ENCODE measurements at places on chromosomes 16 and 17.

- DNase-seq, result no peak
Observed at GRCh38 chr16:84838383-84838948, 18.7 kb downstream of the CRISPLD2 start.

GRCh38 chr17:82973456-82974135, 105.8 kb upstream of the METRNL start:
- no peak for DNase-seq

DNA sequence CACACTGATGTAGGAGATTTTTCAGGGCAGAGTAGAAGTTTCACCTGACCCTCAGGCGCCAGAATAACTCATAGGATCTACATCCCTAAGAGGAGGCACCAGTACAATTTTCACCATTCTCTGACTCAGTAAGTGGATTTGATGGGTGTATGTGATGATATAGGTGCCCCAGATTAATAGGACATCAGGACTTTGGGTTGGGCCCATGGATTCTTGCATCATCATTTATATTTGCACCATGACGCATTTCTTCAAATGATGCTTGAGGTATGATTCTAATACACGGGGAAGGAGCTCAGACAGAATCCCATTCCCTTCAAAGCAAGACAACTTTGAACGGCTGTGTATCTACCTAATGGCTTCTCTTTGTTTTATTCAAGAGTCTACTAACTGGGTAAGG, 173.2 kb downstream of the TMEM114 start:
- DNase-seq, result no peak

DNA sequence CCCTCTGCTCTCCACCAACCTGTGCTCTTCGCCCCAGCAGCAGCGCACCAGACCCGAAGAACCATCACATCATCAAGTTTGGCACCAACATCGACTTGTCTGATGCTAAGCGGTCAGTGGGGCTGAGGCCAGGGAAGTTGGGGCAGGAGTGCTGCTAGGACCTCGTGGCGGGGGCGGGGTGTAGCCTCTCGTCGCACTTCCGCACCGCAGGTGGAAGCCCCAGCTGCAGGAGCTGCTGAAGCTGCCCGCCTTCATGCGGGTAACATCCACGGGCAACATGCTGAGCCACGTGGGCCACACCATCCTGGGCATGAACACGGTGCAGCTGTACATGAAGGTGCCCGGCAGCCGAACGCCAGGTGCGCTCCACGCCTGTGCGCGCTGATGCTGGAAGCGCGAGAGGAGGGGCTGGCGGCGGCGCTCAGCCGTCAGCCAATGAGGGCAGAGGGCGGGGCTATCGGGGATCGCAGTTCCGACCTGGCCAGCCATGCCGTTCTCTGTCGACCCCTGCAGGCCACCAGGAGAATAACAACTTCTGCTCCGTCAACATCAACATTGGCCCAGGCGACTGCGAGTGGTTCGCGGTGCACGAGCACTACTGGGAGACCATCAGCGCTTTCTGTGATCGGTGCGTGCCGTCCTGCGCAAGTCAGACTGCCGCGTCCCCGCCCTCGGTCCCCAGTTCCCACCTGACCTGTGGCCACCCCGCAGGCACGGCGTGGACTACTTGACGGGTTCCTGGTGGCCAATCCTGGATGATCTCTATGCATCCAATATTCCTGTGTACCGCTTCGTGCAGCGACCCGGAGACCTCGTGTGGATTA, 3.2 kb upstream of the TMEM88 start:
- DNase-seq, result peak; percentile 92

GRCh38 chr16:47949714-47950113, 206.1 kb downstream of the ABCC12 start:
- DNase-seq, result no peak

GRCh38 chr17:2962729-2963128, 100.7 kb downstream of the OR1D5 start:
- no peak for DNase-seq

DNA sequence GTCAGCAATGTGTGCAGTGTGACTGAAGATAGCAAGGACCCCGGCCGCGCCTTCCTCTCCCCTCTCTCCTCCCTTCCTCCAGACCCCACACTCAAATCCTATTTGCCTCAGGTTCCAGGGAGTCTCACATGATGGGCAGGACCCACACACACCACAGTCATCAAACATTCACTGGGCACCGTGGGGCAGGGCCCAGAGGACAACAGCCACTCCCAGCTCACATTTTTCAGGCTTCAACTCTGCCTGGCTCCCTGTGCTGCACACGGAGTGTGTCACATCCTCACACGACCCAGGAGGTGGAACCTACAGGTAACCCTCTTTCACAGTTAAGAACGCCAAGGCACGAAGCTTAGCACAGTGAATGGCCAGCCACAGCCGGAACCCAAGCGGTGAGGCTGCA, 30.5 kb downstream of the PEMT start:
- DNase-seq, result no peak

GRCh38 chr16:80144191-80144590, 396.6 kb upstream of the DYNLRB2 start:
- no peak for DNase-seq

DNA sequence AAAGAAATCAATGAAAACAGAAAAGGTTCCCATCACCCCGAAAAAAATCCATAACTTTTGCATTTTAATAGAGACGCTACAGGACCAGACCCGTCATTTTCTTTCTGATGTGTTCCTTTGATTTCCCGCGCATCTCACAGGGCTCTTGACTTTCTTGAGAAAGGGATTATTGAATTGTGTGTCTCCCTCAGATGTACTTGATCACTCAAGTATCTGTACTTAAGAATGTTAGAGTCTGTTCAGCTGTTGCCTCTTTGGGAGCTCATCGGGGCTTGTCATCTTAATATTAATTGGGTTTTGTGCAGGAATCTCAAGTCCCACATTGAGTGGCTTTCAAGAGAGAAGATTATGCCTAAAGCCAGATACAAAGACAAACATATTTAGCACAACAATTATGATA, 606.4 kb upstream of the SALL1 start:
- no peak for DNase-seq

- DNase-seq, result no peak
Observed at GRCh38 chr17:71764505-71764904, 356.3 kb upstream of the SOX9 start.

DNA sequence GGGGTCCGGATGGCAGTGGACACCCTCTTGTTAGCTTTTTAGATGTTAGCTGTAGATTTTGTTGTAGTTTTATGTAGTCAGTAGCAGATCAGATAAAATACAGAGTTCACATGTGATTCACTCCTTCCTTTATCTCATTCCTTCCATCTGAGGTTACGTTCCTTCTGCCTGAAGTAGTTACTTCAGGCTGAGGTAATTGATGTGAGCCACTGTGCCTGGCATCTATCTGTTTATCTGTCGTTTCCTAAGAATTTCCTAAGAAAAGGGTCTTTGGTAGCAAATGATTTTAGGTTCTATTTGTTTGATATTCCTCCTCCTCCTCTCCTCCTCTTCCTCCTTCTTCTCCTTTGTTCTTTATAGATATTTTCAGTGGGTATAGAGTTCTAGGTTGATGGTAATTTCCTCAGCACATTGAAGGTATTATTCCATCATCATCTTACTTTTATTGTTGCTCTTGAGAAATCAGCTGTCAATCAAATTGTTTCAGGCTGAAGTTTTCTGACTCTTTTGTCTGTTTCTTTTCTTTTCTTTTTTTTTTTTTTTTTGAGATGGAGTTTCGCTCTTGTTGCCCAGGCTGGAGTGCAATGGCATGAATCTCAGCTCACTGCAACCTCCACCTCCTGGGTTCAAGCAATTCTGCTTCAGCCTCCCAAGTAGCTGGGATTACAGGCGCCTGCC, 29.6 kb upstream of the FBXO47 start:
- no peak for DNase-seq

- no peak for DNase-seq
Observed at GRCh38 chr16:66706506-66706880, 9.9 kb upstream of the CMTM4 start.

DNA sequence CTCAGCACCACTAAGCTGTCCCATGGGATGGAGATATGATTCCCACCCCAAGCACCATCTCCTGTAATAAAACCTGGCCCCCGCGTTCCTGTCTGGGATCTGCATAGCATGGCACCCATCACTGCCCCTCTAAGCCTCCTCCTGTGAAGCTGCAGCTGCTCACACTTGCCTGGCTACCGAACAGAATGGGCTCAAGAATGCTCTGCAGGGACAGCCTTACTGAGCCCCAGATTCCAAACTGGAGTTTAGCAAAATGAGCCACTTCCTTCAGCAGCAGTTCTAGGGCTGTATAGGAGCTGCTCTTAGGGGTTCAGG, 256.1 kb downstream of the CPPED1 start:
- DNase-seq, result no peak

DNA sequence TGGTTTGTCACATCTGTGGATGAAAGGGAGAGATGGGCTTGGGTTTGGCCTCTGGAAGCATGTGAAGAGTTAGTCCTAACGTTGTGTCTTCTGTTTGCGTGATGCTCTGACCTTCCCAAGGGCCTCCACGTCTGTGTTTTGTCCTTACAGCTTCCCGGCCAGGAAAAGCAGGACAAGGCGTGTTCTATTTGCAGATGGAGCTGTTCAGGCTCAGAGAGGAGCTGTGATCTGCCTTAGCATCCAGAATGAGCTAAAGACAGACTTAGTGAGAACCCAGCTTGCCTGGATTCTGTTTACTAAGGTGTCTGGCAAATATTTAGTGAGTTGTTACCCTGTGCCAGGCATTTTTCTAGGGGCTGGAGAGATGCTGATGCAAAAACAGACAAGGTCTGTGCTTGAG, 282.1 kb downstream of the CBLN1 start:
- no peak for DNase-seq

GRCh38 chr16:85157813-85158742, 45.8 kb upstream of the CIBAR2 start:
- no peak for DNase-seq

DNA sequence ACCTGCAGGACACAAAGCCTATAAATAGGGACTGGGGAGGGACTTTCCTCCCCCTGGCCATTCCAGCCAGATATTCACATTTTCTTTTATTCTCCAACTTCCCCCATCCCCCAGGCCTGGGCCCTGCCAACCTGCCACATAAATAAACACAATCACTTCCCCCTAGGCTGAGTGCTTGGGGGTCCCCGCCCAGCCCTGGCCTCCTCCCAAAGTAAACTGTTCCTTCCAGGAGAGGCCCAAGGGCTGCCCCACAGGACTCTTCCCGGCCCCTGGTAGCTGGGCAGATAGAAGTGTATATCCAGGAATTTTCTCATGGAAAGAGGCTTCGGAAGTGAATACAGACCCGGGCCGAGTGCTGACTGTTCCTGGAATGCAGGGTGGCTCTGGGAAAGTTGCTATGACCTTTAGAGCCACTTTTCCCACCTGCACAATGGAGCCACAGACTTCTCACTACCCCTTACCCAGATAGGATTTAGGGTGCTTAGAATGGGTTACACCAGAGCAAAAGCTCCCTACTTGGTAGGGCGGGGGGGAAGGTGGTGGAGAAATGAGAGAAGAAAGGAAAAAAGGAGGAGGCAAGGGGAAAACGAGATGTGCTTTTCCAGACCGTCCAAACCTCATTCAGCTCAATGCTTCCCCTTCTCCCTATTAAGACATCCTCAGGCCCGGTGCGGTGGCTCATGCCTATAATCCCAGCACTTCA, 8.5 kb downstream of the CSF3 start:
- DNase-seq, result no peak

DNA sequence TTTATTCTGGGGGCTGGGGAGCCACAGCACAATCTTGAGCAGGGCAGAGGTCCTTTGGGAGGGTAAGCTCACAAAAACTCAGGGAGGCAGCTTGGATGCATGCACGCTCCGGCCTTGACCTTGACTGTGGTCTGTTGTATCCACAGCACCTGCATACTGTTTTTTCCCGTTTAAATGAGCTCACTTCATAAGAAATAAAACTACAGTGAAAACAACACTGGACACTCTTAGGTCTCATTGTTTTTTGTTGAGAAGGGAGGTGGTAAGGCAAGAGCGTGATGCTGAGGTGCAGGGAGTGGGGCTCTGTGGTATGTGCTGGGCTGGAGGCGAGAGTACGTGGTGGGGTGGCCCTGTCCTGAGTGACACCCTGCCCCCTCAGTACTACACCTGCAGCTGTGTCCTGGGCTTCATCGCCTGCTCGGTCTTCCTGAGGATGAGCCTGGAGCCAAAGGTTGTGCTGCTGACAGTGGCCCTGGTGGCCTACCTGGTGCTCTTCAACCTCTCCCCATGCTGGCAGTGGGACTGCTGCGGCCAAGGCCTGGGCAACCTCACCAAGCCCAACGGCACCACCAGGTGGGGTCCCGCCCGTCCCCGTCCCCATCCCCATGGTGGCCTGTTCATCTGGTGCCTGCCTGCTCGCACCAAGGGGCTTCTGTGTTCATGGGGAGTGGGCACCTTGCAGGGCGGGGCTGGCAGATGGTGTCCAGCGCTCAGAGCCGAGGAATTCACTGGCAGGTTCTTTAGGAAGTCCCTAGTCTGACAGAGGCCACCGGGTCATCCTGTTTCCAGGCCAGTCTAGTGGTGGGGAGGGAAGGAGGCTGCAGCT, 44.2 kb downstream of the ADCY7 start:
- DNase-seq, result no peak

DNA sequence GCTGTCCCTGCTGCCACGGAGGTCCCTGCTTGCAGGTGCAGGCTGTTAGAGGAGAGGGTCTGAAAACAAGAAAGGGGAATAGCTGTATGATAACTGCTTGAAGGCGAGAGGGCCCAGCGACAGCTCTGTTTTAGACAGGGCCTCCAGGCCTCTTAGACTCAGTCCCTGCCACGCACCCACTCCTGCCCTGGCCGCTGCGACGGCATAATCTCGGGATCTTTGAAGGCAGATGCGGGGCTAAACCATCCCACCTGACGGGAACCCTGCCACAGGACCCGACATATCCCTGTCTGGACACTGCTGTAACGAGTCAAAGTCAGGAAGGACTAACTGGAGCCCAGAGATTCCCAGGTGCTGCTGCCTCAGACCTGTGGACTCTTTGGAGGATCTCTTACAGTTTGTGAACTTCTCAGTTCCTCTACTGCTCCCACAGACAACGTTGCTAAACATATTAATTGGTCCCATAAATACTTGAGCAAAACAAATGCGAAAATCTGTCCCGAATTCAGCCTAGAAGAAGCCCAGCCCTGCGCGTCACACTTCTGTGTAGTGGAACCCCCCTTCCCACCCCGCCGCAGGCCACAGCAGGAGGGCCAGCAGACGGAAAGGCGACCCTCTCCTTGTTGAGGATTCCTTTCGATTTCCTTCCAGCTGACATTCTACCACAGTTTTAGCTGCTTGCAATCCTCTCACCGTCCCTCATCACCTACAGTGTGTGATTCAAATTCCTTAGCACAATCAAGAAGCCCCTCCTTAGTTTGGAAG, 998 bp upstream of the TMEM11 start:
- DNase-seq, result no peak

Data from large intestine (tissue), 12 donors.